Mononuclear cell (primary cell): ENCODE measurements at places on chromosomes 13 and 19. TPM values are rescaled to one million over a fixed set of nuclear protein-coding genes. Genes with fewer than 3 reads are reported as not detected.

The ADGRE3 gene
- 0.63 TPM for total RNA-seq

The CATSPERD gene
- not detected for total RNA-seq

The ZNF497 gene
- 0.31 TPM for total RNA-seq

The RGCC gene
- 68.3 TPM for total RNA-seq

The LATS2 gene
- 15.0 TPM for total RNA-seq

The GNG14 gene
- total RNA-seq = not detected

The DCT gene
- not detected for total RNA-seq

The LIM2 gene
- total RNA-seq = 0.21 TPM

The MED29 gene
- total RNA-seq = 21.9 TPM

The KIR3DL2 gene
- 0.84 TPM for total RNA-seq

The DDA1 gene
- total RNA-seq = 13.7 TPM

The TSKS gene
- 0.31 TPM for total RNA-seq

The KLK4 gene
- total RNA-seq = 0.21 TPM

The TLE6 gene
- total RNA-seq = not detected
